ENCODE measurements at places on chromosomes 4 and X. TPM values are rescaled to one million over a fixed set of nuclear protein-coding genes. Genes with fewer than 3 reads are reported as not detected.

Gene GCNA
- total RNA-seq, result 2.3 TPM

Gene SRPX2
- total RNA-seq, result 73.3 TPM

Gene MTNR1A
- not detected for total RNA-seq

Gene PTTG2
- total RNA-seq, result not detected

Gene BEND2
- not detected for total RNA-seq

GRCh38 chr4:154406018-154406795 is 85.4 kb downstream of the DCHS2 start:
- no peak for DNase-seq

DNA sequence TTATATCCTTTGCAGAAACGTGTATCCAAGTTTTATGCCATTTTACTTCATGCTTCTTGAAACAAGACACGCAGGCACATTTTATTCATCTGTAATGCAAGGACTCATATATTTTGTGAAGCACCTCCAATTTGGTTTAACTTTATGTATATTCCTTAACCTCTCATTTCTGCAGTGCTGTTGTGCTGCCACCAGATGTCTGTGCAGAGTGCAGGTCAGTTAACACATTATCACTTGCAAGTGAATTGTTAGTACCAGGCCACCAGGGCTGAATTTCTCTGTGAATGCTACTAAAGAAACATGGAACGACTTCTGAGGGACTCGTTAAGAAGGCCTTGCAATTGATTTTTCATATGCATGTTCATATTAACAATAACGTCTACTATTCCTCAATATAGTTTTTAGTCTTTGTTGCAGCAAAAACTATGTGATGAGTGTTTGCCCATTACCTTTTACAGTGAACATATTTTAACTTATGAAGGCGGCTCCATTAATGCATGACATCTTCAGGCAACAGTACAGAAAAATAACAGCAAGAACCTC is 770.3 kb downstream of the NLGN4X start:
- no peak for DNase-seq

- peak; percentile 3 for DNase-seq
These were observed 483.7 kb downstream of the FSTL5 start for GRCh38 chr4:161680146-161680545.

- DNase-seq, result no peak
These were observed 15.2 kb upstream of the HGFAC start for GRCh38 chr4:3426465-3427133.

DNA sequence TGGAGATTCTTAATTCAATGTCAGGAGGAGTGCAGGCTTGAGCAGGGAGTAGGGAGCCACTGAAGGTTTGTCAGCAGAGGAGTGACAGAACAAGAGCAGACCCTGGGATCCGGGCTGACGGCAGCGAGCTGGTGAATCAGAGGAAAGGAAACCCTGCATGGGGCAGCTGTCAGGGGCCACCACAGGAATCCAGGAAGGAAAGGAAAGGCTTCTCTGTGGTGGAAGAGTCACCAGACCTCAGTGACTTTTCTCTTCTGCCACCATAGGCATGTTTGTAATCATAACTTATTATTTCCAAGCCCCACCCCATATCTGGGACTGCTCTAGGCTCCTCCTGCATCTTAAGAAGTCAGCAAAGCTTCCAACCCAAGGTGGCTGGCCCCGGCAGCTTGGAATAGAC is 150.9 kb downstream of the BCOR start:
- DNase-seq, result no peak

GRCh38 chrX:132518401-132518800 is 29.6 kb upstream of the MBNL3 start:
- DNase-seq, result no peak
